Left lung (tissue), 14 donors: ENCODE measurements at places on chromosomes 16 and 17.

DNA sequence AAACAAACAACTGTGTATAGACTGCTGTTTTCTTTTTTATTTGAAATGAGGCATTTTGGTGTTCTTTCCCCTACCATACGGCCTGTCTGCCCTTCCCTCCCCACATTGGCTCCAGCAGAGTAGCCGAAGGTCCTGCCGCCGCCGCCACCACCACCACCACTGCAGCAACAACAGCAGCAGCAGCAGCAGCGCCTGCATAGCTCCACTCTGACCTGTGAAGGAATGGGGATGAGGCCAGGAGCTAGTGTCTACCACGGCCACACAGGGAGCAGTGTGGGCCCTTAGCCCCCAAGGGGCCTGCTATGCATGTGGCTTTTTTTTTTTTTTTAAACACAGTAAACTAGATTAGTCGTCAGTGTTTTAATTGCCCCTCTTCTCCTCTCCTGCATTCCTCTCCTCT is 5.6 kb upstream of the CDK5R1 start:
- DNase-seq: no peak

- no peak for DNase-seq
Measured at GRCh38 chr17:51572115-51572514, 311.8 kb downstream of the UTP18 start.

- DNase-seq: no peak
Measured at GRCh38 chr16:59148056-59148768, 414.1 kb upstream of the GOT2 start.

DNA sequence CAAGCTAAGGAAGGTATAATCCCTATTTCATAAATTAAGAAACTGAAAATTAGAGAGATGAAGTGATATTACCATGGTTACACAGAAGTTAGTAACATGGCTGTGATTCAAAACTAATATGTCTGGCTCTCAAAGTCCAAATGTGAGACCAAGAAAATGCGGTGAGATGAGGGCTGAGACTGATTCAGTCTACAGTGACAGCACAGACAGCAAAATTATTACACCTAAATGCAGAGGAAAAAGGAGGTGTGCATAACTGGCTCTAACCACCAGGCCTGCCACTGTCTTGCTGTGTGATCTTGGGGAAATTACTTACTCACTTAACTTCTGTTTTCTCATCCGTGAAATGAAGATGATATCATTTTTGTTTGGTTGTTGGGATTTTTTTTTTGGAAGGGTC is 270.0 kb upstream of the SOX9 start:
- no peak for DNase-seq
